Stimulated activated CD4-positive, alpha-beta T cell treated with anti-CD3 and anti-CD28 coated beads, Interleukin-15, amount 100 ng/mL, for 1 hour (primary cell): ENCODE measurements at places on chromosomes 6 and 20.

- DNase-seq, result no peak
These were observed 87.5 kb upstream of the HDAC2 start for GRCh38 chr6:114058435-114058834.

- DNase-seq, result no peak
These were observed 13.2 kb upstream of the CST4 start for GRCh38 chr20:23702021-23702420.

DNA sequence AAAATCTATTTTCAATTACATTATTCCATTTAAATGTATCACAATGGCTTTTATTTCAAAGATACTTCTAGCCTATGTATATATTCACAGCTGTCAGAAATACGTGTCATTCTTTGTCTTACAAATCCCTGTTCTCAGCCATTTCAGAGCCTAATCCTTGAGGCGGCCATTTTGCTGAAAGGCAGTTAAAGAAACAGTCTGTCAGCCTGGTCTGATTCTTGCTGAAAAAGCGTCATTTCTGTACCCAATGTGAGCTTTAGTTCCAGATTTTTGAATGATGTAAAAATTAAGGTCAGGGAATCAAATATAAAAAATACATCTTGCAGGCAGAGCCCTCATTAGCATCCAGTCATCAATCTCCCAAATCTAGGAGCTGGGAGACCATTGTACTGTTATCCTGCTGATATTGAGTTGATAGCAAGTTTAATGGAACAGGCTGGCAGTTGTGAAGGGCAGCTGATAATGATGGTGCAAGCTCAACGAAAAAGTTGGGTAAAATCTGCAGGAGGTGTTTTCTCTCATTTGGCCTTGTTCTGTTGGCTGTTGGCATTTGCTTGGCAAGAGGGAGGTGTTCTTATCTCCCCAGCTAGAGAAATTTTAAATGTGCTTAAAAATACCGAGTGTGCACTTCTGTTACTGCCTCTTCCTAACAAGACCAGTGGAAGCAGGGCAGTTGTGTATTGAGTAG is 314.8 kb downstream of the SOX4 start:
- no peak for DNase-seq

GRCh38 chr20:53642196-53643030 is 48.8 kb upstream of the ZNF217 start:
- no peak for DNase-seq

- no peak for DNase-seq
These were observed 84.3 kb upstream of the FOXO3 start for GRCh38 chr6:108476376-108476775.

GRCh38 chr20:37198932-37199660 is 19.7 kb upstream of the MROH8 start:
- DNase-seq, result no peak

DNA sequence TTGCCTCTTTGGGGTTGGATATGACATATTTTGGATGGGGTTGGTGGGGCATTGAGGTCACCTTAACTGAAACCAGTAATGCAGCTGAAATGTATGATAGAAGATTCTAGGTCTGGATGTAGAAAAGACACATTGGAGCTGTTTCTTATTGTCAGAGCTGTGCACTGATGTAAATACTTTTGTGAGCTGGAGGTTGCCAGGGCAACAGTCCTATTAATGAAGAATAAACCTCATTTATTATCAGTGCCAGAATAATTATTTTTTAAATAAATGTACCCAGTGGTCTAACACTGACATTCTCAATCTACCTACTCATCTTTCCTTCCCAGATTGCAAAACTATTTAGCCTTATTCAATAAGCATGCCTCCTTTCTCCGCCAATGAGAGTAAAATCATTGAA is 57.0 kb downstream of the CAP2 start:
- DNase-seq, result no peak

GRCh38 chr6:134165561-134166201 is 113.3 kb upstream of the SLC2A12 start:
- DNase-seq, result no peak

- no peak for DNase-seq
These were observed 855.6 kb downstream of the TBC1D32 start for GRCh38 chr6:120478650-120479049.

- DNase-seq, result no peak
These were observed 116.5 kb downstream of the MAP3K4 start for GRCh38 chr6:161107779-161108730.

- no peak for DNase-seq
These were observed 19.9 kb downstream of the PFDN4 start for GRCh38 chr20:54227751-54228150.
